WTC11 (cell line): ENCODE measurements at places on chromosomes 12 and 14. TPM values are rescaled to one million over a fixed set of nuclear protein-coding genes. Genes with fewer than 3 reads are reported as not detected.

EVL gene
- 60.8 to 62.3 TPM (median 61.5 TPM) in 3 replicates for total RNA-seq

ERH gene
- total RNA-seq = 320 to 363 TPM (median 356 TPM) in 3 replicates

PARP2 gene
- total RNA-seq = 34.5 to 37.1 TPM (median 36.8 TPM) in 3 replicates

PIANP gene
- total RNA-seq = 7.7 to 9.9 TPM (median 8.2 TPM) in 3 replicates

BIN2 gene
- total RNA-seq = 0.14 to 0.44 TPM (median 0.20 TPM) in 3 replicates

A2M gene
- total RNA-seq = 1.9 to 3.4 TPM (median 3.3 TPM) in 3 replicates

GYS2 gene
- not detected in 3 replicates for total RNA-seq

FAM186B gene
- total RNA-seq = 0.16 to 0.39 TPM (median 0.21 TPM) in 3 replicates

SLC6A12 gene
- 0.39 to 0.79 TPM (median 0.76 TPM) in 3 replicates for total RNA-seq

DNAI7 gene
- total RNA-seq = 0.25 TPM in 1 of 3 replicates, not detected in the others

PARPBP gene
- total RNA-seq = 18.9 to 20.5 TPM (median 19.2 TPM) in 3 replicates

CCER1 gene
- not detected in 3 replicates for total RNA-seq

P2RX2 gene
- total RNA-seq = 1.6 to 2.6 TPM (median 2.1 TPM) in 3 replicates

KRT3 gene
- total RNA-seq = not detected in 3 replicates

SERPINA12 gene
- total RNA-seq = not detected in 3 replicates

KRT78 gene
- total RNA-seq = not detected in 3 replicates

STXBP6 gene
- total RNA-seq = 3.2 to 4.2 TPM (median 3.5 TPM) in 3 replicates

LGALS3 gene
- 5.8 to 6.7 TPM (median 6.5 TPM) in 3 replicates for total RNA-seq

CIROP gene
- total RNA-seq = 0.07 to 0.11 TPM in 2 of 3 replicates, not detected in the other

NANOG gene
- total RNA-seq = 330 to 387 TPM (median 352 TPM) in 3 replicates

ZNF891 gene
- 3.4 to 3.8 TPM (median 3.4 TPM) in 3 replicates for total RNA-seq

NFATC4 gene
- total RNA-seq = 60.7 to 101 TPM (median 95.9 TPM) in 3 replicates

UNG gene
- total RNA-seq = 125 to 135 TPM (median 127 TPM) in 3 replicates

RHEBL1 gene
- total RNA-seq = 6.4 to 9.0 TPM (median 6.9 TPM) in 3 replicates

CHMP4A gene
- 32.7 to 38.5 TPM (median 36.5 TPM) in 3 replicates for total RNA-seq
